ENCODE measurements at places on chromosomes 5 and 9. TPM values are rescaled to one million over a fixed set of nuclear protein-coding genes. Genes with fewer than 3 reads are reported as not detected.

The GOLGA2 gene
- 52.8 TPM for total RNA-seq

DNA sequence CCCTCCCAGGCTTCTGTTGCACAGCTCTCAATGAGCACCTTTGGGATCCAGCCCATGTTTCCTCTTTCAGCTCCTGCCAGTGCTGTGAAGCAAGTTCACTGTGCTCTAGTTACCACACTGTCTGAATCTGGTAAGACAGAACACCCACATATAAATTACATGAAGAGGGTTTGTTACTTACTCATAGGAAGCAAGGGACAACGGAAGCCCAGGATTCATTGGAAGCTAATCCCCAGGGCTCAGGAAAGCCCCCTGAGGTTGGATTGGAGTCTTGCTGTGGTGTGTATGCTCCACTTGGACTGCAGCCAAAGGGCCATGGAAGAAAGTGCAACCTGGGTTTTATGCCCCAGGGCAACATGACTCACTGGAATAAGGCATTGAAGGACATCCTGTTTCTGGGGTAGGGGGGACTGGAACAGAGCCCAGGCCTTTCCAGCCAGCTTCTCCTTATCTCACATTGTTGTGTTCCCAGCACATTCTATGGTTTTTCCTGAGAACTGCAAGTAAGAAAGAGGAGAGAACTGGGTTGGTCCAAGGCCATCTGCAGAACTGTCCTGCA lies 15.6 kb upstream of the CLK4 start:
- DNase-seq: no peak

- DNase-seq: no peak
These were observed 24.7 kb upstream of the TIFAB start for GRCh38 chr5:135476615-135477581.

- no peak for DNase-seq
These were observed 9.9 kb downstream of the PRUNE2 start for GRCh38 chr9:76896035-76896434.

DNA sequence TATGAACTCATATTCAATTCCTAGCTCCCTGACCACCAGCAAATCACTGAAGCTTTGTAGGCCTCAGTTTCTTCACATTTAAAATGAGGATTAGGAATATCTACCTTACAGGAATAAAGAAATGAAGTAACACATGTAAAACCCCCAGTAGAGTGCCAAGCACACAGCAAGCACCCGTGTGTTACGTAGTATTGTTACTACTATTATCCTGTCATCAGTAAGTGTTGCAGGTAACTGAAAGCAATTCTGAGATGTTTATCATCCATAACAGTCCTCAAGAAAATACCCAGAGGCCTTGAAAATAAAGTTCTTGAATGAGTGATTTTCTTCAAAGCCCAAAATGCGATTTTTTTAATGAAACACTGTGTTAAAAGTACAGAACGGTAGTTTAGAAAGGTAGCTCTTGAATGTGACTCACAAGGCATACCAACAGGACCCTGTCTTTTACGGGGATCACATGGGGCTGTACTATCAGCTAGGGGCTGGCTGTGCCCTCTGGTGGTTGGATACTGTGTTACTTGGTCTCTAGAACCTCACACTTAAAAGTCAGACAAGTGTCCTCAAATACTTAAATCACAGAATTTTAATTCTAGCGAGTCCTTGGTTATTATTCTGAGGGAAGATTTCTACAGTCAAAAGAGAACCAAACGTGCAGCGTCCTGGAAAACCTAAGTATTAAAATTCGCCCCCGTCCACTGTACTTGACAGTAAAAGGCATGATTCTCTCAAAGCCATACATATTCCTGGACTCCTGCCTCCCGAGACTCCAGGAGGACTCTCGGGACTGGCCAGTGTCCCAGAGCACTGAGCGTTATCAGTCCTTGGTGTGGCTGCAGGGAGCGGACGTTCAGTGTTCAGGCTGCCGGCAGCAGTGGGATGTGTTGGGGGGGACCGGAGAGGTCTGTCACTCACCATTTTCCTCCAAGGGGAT lies 725 bp downstream of the NDUFB6 start:
- DNase-seq: peak; percentile 81

The C8G gene
- 1.5 TPM for total RNA-seq

DNA sequence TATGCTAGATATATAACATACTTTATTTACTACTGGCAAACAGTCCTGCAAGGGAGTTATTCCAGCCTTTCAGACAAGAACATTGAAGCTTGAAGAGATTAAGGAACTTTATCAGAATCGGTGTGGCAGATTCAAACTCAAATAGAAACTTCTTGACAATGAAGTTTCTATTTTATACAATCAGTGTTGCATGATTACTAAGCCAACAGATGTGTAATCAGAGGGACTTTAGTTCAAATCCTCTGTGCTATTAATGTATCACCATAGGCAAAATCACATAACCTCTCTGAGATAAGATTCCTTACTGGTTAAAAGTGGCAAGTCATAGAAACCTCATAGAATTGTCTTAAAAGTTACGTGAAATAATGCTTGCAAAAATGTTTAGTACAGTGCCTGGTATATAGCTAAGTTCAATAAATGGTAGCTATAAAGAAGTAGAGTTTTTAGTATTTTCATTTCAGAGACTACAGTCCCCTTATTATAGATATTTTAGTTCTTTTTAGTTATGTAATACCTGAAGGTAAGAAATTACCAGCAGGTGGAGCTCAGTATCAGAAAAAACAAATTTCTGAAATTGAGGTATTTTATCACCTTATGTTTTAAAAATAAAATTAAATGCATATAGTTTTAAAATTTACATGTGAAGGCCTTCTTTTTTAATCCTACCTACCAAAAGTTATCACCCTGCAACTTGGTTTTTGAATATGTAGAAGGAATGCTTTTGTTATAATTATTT lies 172.1 kb downstream of the FER start:
- no peak for DNase-seq

The PFN3 gene
- not detected for total RNA-seq

DNA sequence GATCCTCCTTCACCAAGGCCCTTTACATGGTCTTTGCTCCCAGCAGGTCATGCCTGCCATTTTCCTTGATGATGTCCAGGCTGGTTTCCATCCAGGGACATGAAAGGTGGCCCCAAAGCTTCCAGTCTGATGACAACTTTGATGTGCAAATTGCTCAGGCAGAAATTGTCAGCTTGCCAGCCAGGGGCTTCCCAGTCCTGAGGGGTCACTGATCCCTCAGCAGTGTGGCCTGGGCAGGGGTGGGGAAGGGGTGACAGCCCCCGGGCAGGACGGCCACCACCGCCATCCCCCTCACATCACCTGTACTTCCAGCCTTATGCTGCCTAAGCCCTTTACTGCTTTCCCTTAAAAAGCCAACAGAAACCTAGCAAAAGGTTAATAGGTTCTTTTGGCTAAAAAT lies 96.3 kb downstream of the ANKRD33B start:
- DNase-seq: no peak

GRCh38 chr9:450057-450456 lies 235.4 kb downstream of the DOCK8 start:
- DNase-seq: no peak

GRCh38 chr5:142743592-142744441 lies 26.4 kb upstream of the ARHGAP26 start:
- no peak for DNase-seq

All from activated CD4-positive, alpha-beta memory T cell treated with anti-CD3 and anti-CD28 coated beads, Interleukin-2, amount 10 ng/mL, durations not matched to agents 7 days and 5 days (primary cell).